ENCODE measurements at places on chromosomes 11 and 22.
A peak's percentile ranks its signal among the peaks of the same experiment; 100 is the strongest.

DNA sequence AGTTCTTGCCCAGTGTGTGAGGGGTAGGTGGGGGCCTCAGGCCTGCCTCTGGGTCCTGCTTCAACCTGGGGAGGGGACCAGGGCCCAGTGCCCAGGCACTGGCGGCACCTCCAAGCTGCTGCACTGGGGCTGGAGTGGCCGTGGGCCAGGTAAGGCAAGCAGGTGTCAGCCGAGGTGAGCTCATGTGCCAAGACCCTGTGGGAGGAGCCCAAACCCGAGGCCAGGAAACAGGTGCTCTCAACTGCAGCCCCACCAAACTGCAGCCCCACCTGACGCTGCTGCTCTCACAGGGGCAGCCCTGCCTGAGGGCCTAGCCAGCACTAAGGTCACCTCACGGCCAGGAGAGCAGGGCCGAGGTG lies 18.1 kb upstream of the GNB1L start:
- H3K27ac ChIP-seq: peak overlapping the region; percentile 44
- no peaks in the 10 kb centered on the region for H3K36me3 ChIP-seq
- H3K4me3 ChIP-seq: no peak overlapping the region
- peaks cover 27% of the 10 kb centered on the region for H3K4me1 ChIP-seq
- H3K27me3 ChIP-seq: no peaks in the 10 kb centered on the region
- no peak for DNase-seq

GRCh38 chr22:40534379-40535188 lies 101.9 kb downstream of the MRTFA start:
- H3K4me1 ChIP-seq: peaks cover 29% of the 10 kb centered on the region
- peak overlapping the region; percentile 63 for H3K27ac ChIP-seq
- no peak for DNase-seq
- H3K4me3 ChIP-seq: no peak overlapping the region
- no peaks in the 10 kb centered on the region for H3K36me3 ChIP-seq
- H3K27me3 ChIP-seq: no peaks in the 10 kb centered on the region

DNA sequence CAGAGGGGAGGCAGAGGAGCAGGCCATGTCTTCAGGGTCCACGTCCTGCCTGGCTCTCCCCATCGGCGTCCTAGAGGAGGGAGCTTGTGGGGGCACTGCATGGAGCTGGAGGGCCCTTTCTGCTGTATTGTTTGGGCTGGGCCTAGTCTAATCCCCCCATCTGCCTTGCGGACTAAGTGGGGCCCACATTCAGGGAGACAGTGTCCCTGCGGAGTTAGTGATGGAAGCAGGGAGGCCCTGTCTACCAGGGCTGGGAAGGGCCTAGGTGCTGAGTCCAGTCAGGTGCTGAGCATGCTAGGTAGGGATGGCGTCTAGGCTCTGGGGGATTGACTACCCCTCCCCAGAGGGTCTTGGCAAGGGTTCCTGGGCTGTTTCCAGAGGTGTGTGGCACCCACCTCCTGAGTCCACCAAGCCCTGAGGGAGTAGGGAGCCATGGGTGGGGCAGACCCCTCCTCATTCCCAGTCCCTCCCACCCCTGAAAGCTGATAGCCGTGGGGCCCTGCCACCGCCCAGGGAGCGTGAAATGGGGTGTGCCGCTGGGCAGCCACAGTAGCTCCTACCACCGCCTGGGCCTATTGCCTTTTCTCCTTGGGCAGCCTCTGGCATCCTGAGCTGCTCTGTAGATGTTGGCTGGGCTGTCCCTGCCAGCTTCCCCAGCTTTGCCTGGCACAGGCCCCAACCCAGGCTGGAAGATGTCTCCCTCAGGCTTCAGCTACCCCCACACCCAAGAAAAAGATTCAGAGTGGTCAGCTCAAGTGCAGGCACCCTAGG lies 1.9 kb upstream of the POLD4 start:
- no peaks in the 10 kb centered on the region for H3K36me3 ChIP-seq
- H3K4me3 ChIP-seq: peak overlapping the region; percentile 6
- no peaks in the 10 kb centered on the region for H3K27me3 ChIP-seq
- peaks cover 53% of the 10 kb centered on the region for H3K4me1 ChIP-seq

GRCh38 chr11:82195283-82195682 lies 538.4 kb downstream of the FAM181B start:
- no peak overlapping the region for H3K4me3 ChIP-seq
- H3K36me3 ChIP-seq: no peaks in the 10 kb centered on the region
- H3K27ac ChIP-seq: no peak overlapping the region

- no peak overlapping the region for H3K4me3 ChIP-seq
- no peak overlapping the region for H3K27ac ChIP-seq
- no peak for DNase-seq
Measured at GRCh38 chr11:10453261-10453660, 1.8 kb upstream of the AMPD3 start.

DNA sequence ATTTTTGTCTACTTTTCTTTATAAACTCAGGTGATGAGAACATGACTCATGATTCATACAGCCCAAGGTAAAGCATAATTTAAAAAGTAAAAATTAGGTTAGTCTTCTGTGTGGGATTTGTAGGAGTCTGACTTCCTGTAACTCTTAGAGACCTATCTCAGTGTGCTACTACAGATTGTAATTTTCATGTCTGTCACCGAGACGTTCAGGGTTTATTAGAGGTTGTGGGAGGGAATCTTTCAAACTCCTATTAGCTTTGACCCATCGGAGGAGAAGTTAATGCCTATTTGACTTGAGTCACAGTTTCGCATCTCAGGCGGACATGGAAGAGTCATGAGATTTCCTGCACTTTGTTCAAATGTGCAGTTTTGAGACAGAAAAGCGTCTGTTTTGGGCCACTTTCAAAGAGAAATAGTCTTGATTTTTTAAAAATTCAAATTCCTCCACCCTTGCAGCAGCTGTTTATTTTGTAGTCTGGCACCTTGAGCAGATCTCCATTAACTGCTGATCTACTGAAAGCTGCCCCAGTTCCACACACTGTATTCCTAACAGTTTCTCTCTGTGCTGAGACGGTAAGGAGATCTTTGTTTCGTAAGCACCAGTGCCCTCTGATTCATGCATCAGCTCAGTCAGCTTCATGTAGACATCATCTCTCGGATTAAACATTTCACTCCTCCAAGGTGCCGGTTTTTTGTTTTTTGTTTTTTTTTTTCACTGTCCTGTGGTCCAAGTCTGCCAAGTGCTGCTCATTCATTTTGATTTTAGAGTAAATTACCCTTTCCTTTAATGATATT lies 24.3 kb downstream of the ALKBH3 start:
- H3K27me3 ChIP-seq: no peaks in the 10 kb centered on the region
- DNase-seq: no peak
- H3K27ac ChIP-seq: peak overlapping the region; percentile 32
- H3K4me1 ChIP-seq: peaks cover 20% of the 10 kb centered on the region

DNA sequence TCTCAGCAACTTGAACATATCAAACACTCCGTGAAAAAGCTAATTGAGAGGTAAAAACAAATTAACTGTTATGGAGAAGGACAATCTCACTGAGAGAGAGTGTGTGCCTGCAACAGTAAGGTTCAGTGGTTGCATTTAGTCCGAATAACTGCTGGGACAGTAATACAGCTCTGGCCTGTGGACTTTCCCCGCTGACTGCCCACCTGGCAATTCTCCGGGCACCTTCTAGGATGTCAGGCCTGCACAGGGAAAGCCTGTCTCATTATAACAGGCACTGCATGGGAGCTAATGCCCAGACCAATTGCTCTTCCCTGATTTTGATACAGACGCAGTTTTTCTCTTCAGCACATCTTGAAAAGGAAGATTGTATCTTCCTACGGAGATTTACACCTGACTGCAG lies 251.0 kb downstream of the DCDC1 start:
- no peak overlapping the region for H3K4me3 ChIP-seq
- no peak for DNase-seq
- H3K27me3 ChIP-seq: no peaks in the 10 kb centered on the region
- H3K27ac ChIP-seq: no peak overlapping the region
- no peaks in the 10 kb centered on the region for H3K36me3 ChIP-seq

GRCh38 chr22:47121791-47122190 lies 359.3 kb downstream of the TBC1D22A start:
- H3K4me3 ChIP-seq: no peak overlapping the region
- no peak for DNase-seq
- no peak overlapping the region for H3K27ac ChIP-seq
- no peaks in the 10 kb centered on the region for H3K36me3 ChIP-seq

GRCh38 chr11:90836031-90836430 lies 613.2 kb upstream of the CHORDC1 start:
- no peak for DNase-seq
- H3K27ac ChIP-seq: no peak overlapping the region
- H3K4me3 ChIP-seq: no peak overlapping the region
- no peaks in the 10 kb centered on the region for H3K27me3 ChIP-seq
- H3K4me1 ChIP-seq: no peaks in the 10 kb centered on the region

DNA sequence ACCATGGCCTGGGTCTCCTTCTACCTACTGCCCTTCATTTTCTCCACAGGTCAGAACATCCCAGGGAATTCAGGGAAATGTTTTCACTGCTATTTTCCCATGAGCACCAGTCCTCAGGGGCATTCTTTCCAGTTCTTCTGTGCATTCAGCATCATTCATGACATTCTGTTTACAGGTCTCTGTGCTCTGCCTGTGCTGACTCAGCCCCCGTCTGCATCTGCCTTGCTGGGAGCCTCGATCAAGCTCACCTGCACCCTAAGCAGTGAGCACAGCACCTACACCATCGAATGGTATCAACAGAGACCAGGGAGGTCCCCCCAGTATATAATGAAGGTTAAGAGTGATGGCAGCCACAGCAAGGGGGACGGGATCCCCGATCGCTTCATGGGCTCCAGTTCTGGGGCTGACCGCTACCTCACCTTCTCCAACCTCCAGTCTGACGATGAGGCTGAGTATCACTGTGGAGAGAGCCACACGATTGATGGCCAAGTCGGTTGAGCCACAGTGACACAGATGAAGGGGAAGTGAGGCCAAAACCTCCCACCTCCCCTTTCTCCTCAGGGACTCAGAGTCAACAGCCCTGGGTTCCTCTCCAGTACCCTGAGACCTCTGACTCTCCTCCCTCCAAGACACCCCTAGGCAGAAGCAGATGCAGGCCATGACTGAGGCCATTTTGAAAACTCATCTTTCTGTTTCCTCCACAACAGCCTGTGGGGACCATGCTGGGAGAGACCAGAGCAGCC lies 15.9 kb upstream of the IGLL5 start:
- H3K27ac ChIP-seq: no peak overlapping the region
- H3K4me3 ChIP-seq: no peak overlapping the region
- no peaks in the 10 kb centered on the region for H3K27me3 ChIP-seq
- peaks cover 1% of the 10 kb centered on the region for H3K4me1 ChIP-seq
- no peaks in the 10 kb centered on the region for H3K36me3 ChIP-seq

- no peak overlapping the region for H3K4me3 ChIP-seq
- H3K36me3 ChIP-seq: no peaks in the 10 kb centered on the region
- H3K27me3 ChIP-seq: no peaks in the 10 kb centered on the region
Measured at GRCh38 chr11:18617688-18618341, 16.3 kb downstream of the SPTY2D1 start.

GRCh38 chr11:64245401-64245796 lies 1.3 kb downstream of the PPP1R14B start:
- H3K36me3 ChIP-seq: no peaks in the 10 kb centered on the region
- peak; percentile 70 for DNase-seq
- H3K27ac ChIP-seq: peak overlapping the region; percentile 99
- H3K4me1 ChIP-seq: peaks cover 43% of the 10 kb centered on the region
- H3K27me3 ChIP-seq: no peaks in the 10 kb centered on the region

DNA sequence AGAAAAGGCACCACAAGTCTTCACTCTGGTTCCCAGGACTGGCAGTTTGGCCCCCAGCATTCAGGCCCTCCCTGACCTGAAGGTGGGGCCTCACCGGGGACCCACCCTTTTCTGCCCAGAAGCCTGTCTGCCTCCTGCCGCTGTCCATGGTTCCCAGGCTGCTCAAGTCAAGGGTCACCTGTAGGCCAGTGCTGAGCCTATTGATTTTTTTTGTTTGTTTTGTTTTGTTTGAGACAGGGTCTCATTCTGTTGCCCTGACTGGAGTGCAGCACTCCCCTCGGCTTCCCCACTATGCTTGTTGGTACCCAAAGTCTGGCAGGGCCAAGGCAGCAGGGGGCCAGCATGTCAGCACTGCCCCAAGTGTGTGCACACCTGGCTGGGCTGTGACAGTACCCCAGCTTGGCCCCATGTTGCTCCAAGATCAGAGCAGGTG lies 11.0 kb upstream of the MED17 start:
- H3K4me3 ChIP-seq: no peak overlapping the region
- no peaks in the 10 kb centered on the region for H3K27me3 ChIP-seq
- H3K36me3 ChIP-seq: no peaks in the 10 kb centered on the region
- DNase-seq: no peak
- no peak overlapping the region for H3K27ac ChIP-seq

GRCh38 chr11:131999084-131999483 lies 628.7 kb downstream of the NTM start:
- H3K27ac ChIP-seq: no peak overlapping the region
- H3K4me1 ChIP-seq: peaks cover 9% of the 10 kb centered on the region
- no peak overlapping the region for H3K4me3 ChIP-seq
- H3K27me3 ChIP-seq: peaks cover 4% of the 10 kb centered on the region
- no peaks in the 10 kb centered on the region for H3K36me3 ChIP-seq

GRCh38 chr11:127218275-127218608 lies 217.7 kb upstream of the KIRREL3 start:
- H3K4me1 ChIP-seq: no peaks in the 10 kb centered on the region
- DNase-seq: no peak
- H3K4me3 ChIP-seq: no peak overlapping the region

DNA sequence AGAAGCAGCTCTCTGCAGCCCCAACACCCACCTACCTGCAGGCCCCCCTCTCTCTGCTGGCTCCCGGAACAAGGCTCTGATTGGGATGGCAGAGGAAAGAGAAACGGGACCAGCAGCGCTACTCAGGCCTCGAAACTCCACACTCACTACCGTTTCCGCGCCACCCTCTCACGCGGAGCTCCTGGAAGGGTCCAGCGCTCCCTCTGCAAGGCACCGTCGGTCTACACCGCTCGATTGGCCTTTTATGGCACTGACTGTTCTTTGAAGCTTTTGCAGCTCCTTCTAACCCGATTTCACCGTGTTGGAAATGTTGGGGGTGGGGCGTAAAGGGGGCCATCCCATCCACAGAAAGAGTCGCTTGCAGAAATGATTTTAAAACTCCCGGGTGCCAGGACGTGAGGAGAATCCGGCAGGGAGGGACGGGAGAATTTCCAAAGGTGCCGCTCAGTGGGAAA lies 323 bp upstream of the PANX1 start:
- H3K4me3 ChIP-seq: peak overlapping the region; percentile 82
- peak overlapping the region; percentile 95 for H3K27ac ChIP-seq
- peak; percentile 57 for DNase-seq
- H3K36me3 ChIP-seq: no peaks in the 10 kb centered on the region
- H3K27me3 ChIP-seq: no peaks in the 10 kb centered on the region

DNA sequence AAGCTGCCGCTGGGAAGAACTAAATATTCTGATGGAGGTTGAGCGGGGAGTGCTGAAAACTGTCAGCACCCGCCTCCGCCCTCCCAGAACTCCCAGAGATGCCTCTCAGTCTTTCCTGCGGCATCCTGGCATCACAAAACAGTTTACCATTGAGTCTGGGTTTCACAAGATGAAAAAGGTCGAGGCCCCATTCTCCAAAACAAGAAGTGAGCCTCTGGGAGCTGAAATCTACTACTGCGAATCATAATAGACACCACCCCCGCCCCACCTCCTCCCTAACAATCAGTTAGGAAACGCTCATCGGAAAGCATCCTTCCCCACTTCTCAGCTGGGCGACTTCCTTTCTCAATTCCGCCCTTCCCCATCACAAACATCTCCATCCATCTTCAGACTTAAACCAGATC lies 1.0 kb downstream of the SUN2 start:
- H3K27ac ChIP-seq: peak overlapping the region; percentile 93
- H3K4me1 ChIP-seq: peaks cover 45% of the 10 kb centered on the region
- H3K36me3 ChIP-seq: no peaks in the 10 kb centered on the region
- peak overlapping the region; percentile 70 for H3K4me3 ChIP-seq

- no peak overlapping the region for H3K4me3 ChIP-seq
- DNase-seq: no peak
- H3K27me3 ChIP-seq: no peaks in the 10 kb centered on the region
- no peak overlapping the region for H3K27ac ChIP-seq
- peaks cover 13% of the 10 kb centered on the region for H3K4me1 ChIP-seq
Measured at GRCh38 chr22:37054600-37055365, 3.2 kb downstream of the KCTD17 start.
